Sciatic nerve (tissue), 2 donors: ENCODE measurements at places on chromosomes 7 and 10.

DNA sequence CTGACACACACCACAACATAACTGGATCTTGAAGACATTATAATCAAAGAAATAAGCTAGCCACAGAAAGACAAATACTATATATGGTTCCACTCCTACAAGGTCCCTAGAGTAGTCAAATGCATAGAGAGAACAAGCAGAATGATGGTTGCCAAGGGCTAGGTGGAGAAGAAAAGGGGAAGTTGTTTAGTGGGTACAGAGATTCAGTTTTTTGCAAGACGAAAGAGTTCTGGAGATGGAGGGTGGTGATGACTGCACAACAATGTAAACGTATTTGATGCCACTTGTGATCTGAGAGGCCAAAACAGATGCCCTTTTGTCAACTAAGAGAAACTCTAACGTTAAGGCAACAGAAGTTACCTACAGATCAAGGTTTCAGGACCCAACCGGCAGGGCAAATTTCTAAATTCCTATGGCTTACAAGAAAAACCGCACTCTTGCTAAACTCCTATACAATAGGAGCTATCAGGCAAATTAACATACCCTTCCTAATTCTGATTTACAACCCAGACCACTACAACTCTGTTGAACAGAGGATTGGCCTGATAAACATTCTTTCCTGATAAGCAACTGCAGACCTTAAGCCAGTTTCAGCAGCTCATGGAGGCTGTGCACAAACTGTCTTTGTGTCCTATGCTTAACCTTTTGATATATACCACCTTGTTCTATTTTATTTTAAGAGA lies 69.0 kb downstream of the FAM107B start:
- no peak for DNase-seq

- DNase-seq, result no peak
Measured at GRCh38 chr7:135160098-135160857, 10.2 kb downstream of the CYREN start.

GRCh38 chr10:24168258-24169170 lies 40.4 kb upstream of the KIAA1217 start:
- DNase-seq, result no peak

DNA sequence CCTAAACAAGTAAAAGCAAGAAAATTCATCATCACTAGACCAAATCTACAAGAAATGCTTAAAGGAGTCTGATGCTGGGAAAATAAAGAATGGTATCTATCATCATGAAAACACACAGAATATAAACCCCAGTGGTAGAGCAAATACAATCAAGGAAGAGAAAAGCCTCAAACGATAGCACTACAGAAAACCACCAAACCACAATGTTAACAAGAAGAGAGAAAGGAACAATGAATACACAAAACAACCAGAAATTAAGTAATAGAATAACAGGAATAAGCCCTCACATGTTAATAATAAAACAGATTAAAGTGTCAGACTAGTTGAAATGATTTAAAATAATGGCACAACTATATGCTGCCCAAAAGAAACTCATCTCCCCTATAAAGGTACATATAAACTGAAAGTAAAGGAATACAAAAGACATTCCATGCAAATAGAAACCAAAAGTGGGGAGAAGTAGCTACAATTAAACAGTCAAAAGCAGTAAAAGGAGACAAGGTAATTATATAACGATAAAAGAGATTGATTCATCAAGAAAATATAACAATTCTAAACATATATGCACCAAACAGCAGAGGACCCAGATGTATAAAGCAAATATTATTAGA lies 77.3 kb downstream of the JMJD1C start:
- no peak for DNase-seq

- DNase-seq, result no peak
Measured at GRCh38 chr7:81013083-81013817, 94.4 kb upstream of the SEMA3C start.

- DNase-seq, result no peak
Measured at GRCh38 chr7:41928781-41929180, 225.9 kb upstream of the INHBA start.

DNA sequence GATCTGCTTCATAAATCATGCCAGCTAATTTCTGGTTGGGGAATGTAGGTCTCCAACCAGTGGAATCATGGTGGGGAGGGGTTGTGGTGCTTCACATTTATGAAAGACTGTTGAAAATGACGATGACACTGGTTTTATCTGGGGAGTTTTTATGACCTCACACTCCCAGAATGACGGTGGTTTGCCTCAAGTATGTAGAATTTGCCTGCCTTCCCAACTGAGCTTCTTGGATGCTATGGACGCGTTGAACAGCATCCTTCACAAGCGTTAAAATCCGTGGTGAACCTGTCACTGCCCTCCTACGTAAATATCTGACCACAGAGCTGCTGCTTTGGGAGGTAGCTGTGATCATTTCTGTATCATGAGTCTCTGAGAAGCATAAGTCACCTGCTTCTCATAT lies 3.3 kb downstream of the INSYN2A start:
- DNase-seq, result no peak

DNA sequence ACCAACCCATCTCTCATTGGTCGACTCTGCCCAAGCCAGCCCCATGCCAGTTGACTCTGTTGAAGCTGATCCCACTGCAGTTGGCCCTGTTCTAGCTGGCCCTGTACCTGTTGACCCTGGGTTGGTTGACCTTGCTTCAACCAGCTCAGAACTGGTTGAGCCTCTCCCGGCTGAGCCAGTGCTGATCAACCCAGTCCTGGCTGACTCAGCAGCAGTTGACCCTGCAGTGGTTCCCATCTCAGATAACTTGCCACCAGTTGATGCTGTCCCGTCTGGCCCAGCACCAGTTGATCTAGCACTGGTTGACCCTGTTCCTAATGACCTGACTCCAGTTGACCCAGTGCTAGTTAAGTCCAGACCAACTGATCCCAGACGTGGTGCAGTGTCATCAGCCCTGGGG lies 7.4 kb downstream of the PPRC1 start:
- DNase-seq, result no peak

DNA sequence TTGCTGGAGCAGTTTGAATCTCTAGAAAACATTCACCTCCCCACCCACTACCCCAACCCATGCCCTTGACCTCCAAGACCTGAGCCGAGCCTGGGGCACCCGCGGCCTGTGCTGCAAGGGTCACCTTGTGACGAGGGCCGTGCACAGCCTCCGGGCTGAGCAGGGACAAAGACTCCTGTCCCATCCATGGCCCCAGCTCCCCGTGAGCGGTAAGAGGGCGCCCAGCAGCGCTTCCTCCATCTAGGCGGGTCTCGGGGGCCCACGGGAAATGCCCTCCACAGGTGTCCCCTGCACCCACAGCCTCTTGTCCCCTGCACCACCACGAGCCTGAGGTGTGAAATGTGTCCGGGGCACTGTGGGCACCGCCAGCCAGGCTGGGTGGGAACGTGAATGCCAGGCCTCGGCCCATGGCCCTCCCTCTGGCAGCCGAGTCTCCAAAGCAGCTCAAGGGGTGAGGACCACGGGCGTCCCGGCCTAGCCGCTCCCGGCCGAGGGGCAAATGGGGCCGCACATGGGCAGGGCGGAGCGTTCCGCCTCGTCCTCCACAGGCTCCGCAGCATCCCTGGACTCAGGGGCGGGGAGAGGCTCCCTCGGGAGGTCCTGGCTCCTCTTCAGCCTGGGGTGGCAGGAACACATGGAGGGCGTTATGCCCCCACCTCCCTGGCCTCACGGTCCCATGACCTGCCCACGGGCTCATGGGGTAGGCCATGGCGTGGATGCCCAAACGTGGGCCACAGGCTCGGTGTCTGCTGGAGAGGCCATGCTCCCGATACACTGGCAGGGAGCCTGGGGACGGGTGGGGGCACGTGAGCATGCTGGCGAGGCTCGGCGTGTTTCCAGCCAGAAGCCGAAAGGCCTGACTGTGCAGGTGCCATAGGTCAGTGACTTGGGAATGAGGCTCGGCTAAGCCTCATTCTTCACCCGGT lies 21.1 kb downstream of the DPYSL4 start:
- no peak for DNase-seq

DNA sequence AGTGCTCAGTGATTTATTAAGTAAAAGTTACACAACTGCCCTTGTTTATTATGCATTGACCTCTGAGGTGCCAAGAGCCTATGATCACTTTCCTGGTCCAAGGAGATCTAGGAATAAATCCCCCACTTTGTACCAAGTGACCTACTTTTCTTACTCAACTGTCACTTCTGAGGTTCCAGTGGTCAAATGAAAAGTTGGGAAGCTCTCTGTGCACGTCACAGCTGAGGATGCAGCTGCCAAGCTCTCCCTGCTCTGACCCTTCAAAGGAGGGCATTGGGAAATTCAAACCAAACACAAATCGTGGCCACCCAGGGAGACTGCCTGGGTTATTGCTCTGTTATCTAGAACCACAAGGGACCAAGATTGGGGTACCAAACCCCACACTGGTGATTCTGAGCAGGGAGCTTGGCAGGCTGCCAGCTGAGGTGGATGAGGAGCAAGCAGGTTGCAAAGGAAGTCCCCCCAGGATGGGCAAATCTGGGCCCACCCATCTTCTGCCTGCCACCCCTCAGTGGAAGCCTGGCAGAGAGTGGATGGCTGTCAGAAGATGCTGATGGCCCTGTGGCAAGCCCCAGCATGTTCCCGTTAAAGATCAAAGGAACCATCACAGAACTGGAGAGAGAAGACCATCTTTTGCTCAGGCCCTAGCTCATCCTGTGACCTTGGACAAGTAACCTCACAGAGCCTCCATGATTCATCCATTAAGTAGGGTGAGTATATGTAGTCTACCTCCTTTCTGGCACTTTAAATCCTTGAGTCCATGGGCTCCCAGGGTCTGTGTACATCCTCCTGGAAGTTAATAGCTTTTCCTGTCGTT lies 106.8 kb downstream of the PPP1R3C start:
- no peak for DNase-seq

GRCh38 chr7:108285003-108285368 lies 154.8 kb upstream of the LAMB4 start:
- no peak for DNase-seq
